ENCODE measurements at places on chromosomes 11 and 22.

DNA sequence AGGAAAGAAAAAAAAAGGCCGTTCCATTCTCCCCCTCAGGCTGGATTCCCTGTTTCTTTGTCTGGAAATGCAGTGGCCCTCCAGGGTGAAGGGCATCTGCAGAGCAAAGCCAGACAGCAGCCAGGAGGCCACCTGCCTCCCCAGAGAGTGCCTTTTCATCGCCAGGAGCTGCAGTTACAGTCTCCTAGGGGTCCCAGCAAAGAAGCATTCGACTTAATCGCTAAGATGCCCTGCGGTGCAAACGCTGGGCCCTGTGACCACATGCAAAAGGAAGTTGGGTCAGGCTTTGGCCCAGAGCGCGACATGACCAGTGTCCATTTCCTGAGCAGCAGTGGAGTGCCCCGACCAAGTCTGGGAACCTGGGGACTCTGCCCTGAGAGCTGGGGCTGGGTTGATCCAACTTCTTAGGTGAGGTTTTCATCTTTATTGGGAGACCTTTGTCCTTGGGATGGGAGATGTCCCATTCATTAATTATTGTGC lies 304.6 kb downstream of the OPCML start:
- no peak for DNase-seq

DNA sequence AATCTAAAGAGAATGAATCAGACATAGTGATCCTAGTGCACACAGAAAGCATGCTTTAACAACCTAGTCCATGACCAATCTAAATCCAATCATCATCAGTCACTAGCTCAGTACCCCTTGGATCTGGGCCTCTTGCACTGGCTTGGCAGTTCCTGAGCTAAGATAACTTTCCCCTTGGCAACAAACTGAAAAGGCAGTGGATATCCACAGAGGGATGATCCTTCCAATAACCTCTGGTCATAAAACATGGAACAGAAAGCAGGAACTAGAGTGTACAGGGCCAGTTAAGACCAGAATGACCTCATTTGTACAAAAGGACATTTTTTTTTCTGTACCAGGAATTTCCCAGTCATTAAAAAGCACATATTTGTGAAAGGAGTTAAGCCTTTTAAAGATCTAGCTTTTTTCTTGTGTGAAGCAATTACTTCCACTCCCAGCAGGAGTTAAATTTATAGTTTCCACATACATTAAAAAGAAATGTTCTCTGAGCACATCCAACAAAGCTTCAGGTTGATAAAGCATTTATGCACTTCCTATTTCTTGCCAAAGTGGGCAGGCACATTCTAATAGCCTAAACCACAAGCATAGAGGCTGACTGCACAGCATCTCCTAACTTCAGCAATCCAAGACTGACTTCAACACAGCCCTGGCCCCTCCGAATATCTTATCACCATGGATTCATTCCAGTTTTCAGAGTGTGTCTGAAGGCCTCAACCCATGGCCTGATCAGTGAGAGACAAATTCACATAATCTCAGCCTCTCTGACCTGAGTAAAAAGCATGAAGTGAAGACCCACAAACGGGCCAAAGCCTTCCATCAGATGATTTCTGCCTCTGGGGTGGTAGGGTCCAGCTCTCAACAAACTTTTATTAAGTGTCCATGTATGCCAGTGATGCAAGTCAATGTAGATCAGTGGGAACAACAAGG lies 29.9 kb downstream of the GUCY1A2 start:
- no peak for DNase-seq

DNA sequence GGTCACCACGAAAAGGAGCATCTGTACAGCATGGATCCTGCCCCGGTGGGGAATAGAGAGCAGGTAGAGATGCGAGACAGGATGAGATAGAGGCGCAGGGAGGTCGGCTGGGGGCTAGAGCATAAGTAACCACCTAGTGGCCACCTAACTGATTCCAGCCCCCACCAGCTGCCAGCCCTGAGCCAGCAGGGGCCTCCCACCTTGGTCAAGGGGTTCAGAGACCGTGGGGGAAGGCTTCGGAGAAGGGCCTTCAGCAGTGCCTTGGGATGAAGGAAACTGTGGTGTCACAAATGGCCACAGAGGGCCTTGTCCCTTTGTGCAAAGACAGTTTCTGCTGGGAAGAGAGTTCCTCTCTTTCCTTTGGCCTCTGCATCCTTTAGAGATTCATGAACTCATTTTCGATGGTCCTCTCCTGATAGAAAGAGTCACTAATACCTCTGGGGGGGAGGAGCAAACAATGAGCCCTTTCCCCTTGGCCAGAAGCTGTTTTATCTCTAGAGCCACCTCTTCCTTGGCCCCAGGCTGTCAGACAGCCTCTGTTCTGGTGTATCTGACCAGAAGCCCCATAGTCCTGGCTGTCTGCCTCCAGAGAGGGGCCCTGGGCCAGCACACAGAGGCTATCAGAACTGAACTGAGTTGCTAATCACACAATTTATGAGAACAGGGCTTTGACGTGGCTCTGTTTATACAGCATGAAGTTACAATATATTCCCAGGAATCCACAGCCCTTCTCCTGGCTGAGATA lies 146.0 kb downstream of the PARVA start:
- no peak for DNase-seq

DNA sequence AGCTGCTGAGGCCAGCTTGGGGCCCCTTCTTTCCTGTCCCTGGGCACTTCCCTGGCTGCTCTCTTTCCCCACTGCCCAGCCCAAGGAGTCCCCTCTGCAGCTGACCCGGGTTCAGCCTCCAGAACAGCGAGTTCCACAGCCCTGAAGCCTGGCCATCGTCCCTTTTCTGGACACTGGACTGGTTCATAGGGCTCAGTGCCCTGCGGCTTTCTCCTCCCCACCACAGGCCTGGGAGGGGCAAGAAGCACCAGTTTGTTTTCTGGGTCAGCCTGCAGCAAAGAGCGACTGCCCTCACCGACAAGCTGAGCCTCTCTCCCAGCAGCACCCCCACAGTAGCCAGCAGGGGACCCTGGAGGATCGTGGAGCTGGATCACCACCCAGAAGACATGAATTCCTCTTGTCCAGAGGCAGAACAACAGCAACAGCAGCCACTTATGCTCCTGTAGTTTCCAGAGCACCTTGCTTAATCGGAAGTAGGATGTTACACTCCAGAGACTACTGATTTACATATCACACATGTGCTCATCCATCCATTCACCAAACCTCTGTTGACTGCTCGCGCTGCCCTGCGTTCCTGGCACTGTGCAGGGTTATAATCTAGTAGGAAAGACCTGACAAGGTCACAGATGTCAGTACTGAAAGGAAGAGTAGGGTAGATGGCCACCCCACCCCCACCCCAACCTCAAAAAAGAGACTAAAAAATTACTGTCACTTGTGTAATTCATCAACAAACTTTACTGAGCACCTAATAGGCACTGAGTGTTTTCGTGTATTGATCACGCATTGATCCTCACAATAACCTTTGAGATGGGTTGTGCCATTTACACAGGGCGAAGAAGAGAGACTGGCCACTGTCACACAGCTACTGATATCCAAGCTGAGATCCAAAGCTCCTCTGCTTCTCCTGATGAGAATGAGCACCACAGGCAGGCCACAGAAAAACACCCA lies 13.0 kb upstream of the CXCR5 start:
- peak; percentile 60 for DNase-seq

- no peak for DNase-seq
Measured at GRCh38 chr11:13003736-13004493, 5.2 kb upstream of the RASSF10 start.

- DNase-seq = no peak
Measured at GRCh38 chr22:37195921-37196320, 7.9 kb upstream of the C1QTNF6 start.

DNA sequence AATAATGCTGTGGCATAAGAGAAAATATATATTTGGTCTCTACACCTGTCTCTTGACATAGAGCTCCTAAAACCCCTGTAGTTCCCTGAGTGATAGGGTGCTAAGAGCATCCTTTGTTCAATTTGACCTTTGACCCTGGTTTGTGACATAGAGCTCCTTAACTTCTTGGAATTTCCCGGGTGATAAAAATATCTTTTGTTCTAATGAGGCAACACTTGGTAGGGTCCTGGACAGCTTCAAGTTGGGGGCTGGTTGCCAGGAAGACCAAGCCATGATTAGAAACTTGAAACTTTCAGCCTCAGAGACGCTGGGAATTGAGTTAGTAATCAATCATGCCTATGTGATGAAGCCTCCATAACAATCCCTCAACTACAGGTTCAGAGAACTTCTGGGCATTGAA lies 105.4 kb downstream of the CASP12 start:
- DNase-seq = no peak

- no peak for DNase-seq
Measured at GRCh38 chr11:88455974-88456373, 118.4 kb upstream of the CTSC start.

GRCh38 chr11:93528252-93528651 lies 14.9 kb downstream of the SMCO4 start:
- no peak for DNase-seq

- no peak for DNase-seq
Measured at GRCh38 chr11:40513281-40513680, 946.2 kb downstream of the LRRC4C start.

DNA sequence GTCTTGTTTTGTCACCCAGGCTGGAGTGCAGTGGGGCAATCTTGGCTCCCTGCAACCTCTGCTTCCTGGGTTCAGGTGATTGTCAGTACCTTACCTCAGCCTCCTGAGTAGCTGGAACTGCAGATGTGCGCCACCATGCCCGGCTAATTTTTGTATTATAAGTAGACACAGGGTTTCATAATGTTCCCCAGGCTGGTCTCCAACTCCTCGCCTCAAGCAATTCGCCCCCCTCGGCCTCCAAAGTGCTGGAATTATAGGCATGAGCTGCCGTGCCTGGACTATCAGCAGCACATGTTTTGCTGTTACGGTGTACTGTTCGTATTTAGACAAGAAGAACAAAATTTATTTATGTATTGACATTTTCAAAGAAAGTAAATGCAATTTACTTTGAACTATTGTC lies 34.8 kb downstream of the RAB39A start:
- no peak for DNase-seq

DNA sequence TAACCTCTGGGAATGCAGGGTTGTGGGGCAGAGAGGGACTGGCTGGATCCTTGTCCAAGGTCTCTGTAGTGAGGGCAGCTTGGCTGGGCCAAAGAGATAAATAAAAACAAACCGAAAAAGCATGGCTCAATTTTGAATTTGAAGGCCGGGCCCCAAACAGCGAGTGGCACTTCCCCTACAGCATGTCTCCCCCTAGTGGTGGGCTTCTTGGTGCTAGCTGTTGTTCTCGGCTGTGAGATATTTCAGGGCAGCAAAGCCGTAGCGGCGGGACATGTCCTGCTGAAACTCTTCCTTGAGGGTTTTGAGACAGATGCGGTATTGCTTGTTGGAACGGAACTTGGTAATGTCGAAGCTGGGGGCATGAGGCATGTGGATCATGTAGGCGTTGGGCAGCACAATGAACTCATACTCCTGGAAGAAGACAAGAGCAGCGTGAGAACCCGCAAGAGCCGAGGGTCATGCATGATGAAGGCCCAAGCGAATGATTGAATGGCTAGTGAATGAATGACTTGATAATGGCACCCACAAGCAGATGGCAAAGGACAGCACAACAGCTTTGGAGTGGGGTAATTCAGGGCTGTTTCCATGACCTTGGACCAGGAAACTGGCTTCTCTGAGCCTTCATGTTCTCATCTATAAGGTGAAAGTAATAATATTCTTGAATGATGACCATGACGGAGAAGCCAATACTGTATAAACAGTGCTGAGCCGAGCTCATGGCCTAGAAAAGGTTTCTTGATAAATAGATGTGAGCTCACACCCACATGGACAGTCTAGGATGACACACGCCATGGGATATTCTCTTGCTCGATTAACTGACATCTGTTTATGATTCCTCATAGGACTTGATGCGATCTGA lies 216.3 kb upstream of the SYN3 start:
- DNase-seq = no peak

GRCh38 chr11:69261116-69261515 lies 32.8 kb upstream of the MYEOV start:
- DNase-seq = no peak

DNA sequence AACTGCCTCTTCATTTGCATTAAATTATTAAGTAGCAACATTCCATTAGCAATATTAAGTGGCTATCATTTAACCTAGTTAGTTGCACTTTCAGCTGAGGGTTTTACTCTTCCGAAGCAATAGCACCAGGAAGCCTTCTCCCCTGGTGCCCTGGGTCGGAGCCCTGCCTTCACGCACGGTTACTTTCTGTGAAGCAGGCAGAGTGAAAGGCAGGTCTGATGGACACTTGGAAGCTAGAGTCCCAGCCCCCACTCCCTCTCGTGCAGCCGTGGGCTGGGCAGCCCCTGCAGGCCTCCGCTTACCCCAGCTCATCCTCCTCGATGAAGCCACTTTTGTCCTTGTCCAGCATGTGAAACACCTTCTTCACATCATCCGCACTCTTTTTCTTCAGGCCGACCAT lies 2.0 kb downstream of the PVALB start:
- DNase-seq = no peak

GRCh38 chr11:36122671-36123070 lies 166.6 kb downstream of the COMMD9 start:
- no peak for DNase-seq

DNA sequence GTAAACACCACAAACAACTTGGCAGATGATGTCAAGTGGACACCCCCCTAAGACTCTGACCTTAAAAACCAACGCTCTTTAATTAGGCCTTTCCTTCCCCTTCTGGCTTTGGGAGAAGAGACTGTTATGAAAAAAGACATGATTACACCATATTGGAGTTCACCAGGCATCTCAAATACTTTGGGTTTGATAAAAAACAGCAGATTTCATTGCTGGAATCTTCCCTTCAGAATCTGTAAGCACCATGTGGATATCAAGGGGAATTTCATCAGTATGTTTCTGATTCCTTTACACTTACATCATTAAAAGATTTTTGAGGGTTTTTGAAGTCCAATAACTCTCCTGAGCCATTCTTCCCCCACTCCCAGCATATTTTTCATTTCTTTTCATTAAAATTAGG lies 85.6 kb downstream of the KIRREL3 start:
- no peak for DNase-seq

- DNase-seq = no peak
Measured at GRCh38 chr22:18048041-18048440, 23.7 kb upstream of the MICAL3 start.

- DNase-seq = no peak
Measured at GRCh38 chr22:36383110-36383581, 4.6 kb downstream of the MYH9 start.

GRCh38 chr11:85348945-85349344 lies 278.2 kb downstream of the DLG2 start:
- DNase-seq = no peak

- no peak for DNase-seq
Measured at GRCh38 chr11:6825231-6825744, 20.2 kb upstream of the OR10A5 start.

DNA sequence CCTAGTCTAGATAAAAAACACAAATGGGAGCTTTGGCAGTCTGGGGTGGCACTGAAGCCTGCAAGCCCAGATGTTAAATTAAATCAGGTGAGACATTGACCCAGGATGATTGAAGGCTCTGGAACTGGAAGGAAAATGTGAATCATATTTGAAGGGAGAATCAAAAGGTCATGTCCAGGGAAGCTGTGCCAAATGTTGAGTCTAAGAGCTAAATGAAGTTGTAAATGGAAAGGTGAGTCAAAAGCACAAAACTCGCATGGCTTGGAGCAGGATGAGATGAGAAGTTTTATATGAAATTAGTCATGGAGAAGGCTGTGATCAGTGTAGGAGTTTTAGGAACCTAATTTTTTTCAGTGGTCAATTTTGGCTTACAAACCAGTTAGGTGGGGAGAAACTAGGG lies 301.1 kb downstream of the BLID start:
- no peak for DNase-seq

GRCh38 chr11:34052608-34053160 lies 1.2 kb downstream of the CAPRIN1 start:
- DNase-seq = peak; percentile 48

- DNase-seq = no peak
Measured at GRCh38 chr22:45544588-45545170, 42.0 kb downstream of the FBLN1 start.

GRCh38 chr11:70755410-70756158 lies 357.3 kb downstream of the CTTN start:
- peak; percentile 83 for DNase-seq

All from ureter (tissue), 1 donor.